ENCODE measurements at places on chromosomes 6 and 20.

DNA sequence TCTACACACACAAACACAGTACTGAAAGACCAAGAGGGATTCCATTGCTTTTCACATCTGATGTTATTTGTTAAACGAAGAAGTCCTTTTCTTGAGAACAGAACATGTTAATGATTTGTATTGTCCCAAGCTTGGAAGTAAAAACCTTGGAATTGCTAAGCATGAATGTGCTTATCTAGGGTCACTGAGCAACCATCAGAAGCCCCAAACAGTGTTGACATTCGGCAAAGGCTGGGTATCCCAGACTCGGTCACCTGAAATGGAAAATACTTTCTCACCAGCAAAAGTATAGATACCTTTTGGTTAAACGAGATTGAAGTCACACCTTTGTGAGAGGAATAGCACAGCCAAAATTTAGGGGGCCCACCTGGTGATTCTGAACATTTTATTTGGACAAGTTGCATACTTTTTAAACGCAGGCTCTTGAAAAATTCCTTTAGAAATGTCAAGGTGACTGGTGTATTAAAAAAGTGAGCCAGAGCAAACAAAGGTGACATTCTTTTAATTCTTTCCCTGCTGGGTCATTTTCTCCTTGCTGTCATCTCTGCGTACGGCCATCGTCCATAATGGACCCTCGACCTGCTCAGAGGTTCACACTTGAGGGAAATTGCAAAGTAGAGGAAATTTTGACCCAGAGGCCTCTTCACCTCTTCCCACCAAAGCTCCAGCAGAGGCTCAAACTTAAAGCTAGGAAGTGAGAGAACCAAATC, 95.8 kb upstream of the FOXA2 start:
- no peak for DNase-seq

- DNase-seq: no peak
Measured at GRCh38 chr6:142960098-142960497, 15.1 kb upstream of the HIVEP2 start.

DNA sequence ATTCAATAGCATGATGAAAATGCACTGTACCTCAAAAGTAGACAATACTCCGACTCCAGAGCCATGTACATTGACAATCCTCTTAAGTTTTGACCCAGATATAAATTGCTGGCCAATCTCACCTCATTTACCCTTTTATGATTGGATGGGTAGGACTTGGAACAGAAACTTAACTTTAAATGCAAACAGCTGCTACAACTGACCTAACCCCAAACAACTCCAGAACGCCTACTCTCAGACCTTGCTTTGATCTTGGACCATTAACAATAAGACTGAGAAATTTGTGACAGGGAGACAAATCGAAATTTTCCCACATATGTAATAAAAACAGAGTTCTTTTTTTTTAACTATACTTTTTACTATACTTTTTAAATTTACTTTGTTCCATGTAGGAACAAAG, 200.5 kb upstream of the MCHR2 start:
- no peak for DNase-seq

GRCh38 chr6:154218301-154218700, 138.3 kb downstream of the IPCEF1 start:
- no peak for DNase-seq

DNA sequence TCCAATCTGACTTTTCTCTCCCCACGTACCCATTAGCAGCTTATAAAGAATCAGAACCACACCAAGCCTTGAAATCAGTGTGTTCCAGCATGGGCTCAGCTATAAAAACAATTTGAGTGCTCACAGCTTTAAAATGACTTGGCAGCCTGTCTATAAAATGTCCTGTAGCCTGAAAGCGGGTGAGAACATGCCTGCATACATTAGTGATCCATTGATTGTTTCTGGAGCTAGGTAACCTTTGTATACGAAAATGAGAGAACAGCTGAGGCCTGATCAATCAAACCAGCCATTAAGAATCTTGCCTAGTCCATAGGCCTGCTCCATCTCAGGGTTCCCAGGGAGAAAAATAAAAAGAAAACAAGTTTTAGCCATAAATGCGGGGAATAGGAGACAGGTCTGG, 245.8 kb upstream of the SULF2 start:
- no peak for DNase-seq

- DNase-seq: no peak
Measured at GRCh38 chr6:149060985-149061760, 256.3 kb upstream of the TAB2 start.

Measured in AML-193 (cell line).